ENCODE measurements at places on chromosomes 6 and 20.

DNA sequence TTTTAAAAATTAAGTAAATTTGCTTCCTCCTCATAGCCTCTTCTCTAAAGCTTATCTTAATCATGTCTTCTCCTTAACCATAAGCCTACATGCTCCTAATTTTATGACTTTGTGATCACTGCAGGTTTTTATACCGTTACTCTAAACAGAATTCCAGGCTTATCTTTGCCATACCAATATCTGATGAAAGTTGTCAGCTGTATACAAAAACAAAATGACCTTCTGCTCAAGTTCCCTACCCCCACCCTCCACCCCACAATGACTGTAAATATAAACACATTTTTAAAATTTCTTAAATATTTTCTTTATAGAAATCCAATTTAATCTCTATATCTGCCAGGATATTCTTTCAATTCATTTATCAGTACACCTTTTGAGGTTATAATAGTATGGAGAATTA lies 60.5 kb upstream of the SGK1 start:
- DNase-seq = no peak

GRCh38 chr6:1970151-1970561 lies 275.2 kb downstream of the GMDS start:
- DNase-seq = no peak

DNA sequence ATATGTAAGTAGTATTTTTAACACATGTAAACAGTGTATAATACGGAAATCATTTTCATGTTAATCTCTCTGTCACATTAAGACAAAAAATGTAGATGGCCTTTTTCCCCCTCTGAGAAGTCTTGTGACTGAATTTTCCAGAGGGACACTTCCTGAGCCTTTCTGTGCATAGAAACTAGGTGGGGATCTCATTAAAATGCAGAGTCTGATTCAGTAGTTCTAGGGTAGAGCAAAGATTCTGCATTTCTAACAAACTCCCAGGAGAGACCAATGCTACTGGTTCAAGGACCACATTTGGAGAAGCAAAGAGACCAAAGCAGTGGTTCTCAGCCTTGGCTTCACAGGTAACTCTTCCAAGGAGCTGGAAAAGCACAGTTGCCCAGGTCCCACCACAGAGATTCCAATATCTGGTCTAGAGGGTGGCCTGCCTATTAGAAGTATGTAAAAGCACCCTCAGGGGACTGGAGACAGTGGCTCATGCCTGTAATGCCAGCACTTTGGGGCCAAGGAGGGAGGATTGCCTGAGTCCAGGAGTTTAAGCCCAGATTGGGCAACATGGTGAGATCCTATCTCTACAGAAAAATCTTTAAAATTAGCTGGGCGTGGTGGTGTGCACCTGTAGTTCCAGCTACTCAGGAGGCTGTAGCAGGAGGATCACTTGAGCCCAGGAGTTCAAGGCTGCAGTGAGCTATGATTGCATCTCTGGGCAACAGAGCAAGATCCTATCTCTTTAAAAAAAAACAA lies 378.5 kb downstream of the KIF16B start:
- DNase-seq = no peak

GRCh38 chr6:75334266-75335040 lies 49.9 kb upstream of the TMEM30A start:
- no peak for DNase-seq

GRCh38 chr6:137863091-137863797 lies 3.8 kb upstream of the TNFAIP3 start:
- DNase-seq = no peak

- no peak for DNase-seq
Observed at GRCh38 chr6:12032783-12033573, 20.9 kb downstream of the HIVEP1 start.

DNA sequence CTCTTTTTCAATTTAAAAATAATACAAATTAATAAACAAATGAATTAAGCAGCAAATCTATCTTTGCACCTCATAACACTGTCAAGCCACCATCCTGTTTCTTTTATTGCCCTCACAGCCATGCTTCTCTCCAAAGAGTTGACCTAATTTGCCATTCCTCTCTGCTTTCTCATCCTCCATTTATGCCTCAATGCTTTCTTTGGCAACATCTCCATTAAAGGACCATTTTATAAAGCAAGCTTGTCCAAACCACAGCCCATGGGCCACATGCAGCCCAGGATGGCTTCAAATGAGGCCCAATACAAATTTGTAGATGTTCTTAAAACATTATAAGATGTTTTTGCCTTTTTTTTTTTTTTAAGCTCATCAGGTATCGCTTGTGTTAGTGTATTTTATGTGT lies 26.4 kb upstream of the MEI4 start:
- no peak for DNase-seq

DNA sequence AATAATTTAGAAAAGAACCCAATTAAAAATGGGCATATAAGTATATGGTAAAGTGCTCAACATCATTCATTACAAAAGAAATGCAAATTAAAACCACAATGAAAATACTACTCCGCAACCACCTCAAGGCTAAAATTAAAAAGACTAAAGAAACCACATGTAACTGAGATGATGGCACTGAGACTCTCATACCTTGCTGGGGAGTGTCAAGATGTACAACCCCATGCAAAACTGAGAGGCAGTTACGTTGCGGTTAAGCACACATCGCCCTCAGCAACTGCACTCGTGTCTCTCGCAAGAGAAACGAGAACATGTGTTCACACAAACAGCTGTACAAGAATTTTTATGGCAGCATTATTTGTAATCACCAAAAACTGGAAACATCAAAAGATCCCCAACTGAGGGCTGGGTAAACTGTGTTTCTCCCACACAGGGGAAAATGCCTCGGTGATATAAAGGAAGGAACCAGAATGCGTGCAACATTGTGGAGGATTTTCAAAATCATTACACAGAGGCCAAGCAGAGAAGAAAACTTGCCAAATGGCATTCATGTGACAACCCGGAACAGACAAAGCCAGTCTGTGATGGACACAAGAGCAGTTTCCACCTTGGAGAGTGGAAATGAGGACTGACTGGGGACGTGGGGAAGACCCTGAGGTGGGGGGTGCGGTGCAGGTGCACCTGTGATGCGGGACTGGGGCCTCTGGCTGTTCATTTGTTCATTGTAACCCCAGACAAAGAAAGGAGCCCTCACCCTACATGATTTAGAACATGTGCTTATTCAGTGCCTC lies 144.9 kb downstream of the WDR27 start:
- DNase-seq = peak; percentile 16

DNA sequence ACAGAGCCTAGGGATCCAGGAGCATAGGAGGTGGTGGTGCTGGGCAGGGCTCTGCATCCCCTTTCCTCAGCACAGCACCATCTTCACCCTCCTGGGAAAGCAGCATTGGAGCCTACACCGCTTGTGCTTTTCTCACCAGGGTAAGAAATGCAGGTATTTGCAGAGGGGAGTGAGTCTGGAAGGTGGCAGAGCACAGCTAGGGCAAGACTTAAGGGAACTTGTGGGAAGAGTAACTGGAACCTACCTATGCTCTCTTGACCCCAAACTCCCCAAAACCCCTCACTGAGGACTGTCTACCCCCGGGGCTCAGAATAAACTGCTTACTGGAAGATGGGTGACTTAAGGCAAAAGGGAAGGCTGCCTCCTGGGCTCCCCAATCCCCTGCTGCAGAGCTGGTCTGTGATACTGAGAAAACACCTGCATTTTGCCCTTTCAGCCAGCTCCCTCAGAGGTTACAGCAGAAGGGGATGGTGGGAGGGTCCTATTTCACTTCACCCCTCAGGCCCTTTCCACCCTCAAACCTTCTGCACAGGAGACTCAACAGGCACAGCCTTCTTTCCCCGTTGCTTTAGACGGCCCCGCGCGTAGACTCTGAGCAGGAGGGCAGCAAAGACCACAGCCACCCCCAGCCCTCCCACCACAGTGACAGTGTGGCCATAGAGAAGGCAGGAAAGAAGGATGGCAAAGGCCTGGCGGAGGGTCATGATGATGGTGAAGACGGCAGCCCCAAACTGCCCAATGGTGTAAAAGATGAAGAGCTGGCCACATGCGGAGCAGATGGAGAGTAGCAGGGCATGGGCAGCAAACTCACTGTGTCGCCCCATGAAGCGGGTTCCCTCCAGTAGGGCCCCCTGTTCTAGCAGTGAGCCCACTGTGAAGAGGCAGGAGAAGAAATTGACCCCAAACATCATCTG lies 2.9 kb downstream of the SLC35B2 start:
- DNase-seq = no peak

- no peak for DNase-seq
Observed at GRCh38 chr20:12012241-12013222, 94.8 kb downstream of the BTBD3 start.

DNA sequence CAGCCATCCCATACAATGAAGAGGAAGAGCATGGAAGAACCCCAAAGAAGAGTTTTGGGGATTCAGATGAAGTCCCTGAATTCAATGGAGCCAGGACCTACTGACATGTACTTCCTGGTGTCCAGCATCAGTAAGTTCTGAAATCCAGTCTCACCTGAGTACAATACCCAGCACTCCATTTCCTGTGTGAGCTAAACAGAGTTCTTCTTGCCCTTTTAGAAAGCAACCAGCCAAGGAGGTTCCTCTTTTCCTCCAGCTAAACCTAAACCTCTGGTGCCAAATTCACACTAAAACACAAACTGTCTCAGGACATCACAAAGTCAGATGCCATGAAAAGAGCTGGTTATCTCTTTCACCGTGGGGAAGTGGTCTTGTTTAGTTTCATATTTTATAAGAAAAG lies 71.5 kb downstream of the PKHD1 start:
- no peak for DNase-seq

GRCh38 chr20:3915691-3916090 lies 26.5 kb downstream of the PANK2 start:
- DNase-seq = no peak

GRCh38 chr20:59939879-59940128 lies 301 bp downstream of the PPP1R3D start:
- no peak for DNase-seq

- no peak for DNase-seq
Observed at GRCh38 chr20:11716239-11716944, 201.3 kb upstream of the BTBD3 start.

- DNase-seq = no peak
Observed at GRCh38 chr6:35035481-35036030, 105.6 kb downstream of the TCP11 start.

DNA sequence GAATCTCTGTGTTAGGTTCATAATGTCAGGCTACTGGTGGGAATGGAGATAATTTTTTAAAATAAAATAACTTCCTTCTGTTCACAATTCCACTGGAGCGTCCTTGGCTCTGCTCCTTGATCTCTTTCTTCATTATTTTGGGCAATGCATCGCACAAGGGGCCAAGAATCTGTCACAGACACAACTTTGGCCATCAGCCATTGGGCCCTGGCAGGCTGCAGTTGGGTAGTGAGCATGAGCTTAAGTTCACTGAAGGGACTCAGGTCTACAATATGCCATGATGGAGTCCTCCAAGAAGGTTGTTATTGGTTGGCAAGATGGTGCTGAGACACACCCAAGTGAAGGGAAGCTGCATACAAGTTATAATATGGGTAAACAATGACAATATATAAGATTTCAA lies 40.0 kb downstream of the CYP39A1 start:
- no peak for DNase-seq

- peak; percentile 48 for DNase-seq
Observed at GRCh38 chr6:28988536-28989311, 16.4 kb downstream of the ZNF311 start.

- no peak for DNase-seq
Observed at GRCh38 chr20:45059022-45059728, 41.8 kb downstream of the KCNS1 start.

- DNase-seq = no peak
Observed at GRCh38 chr6:149450679-149451375, 34.0 kb downstream of the ZC3H12D start.

GRCh38 chr6:161265554-161265953 lies 8.3 kb downstream of the AGPAT4 start:
- no peak for DNase-seq

DNA sequence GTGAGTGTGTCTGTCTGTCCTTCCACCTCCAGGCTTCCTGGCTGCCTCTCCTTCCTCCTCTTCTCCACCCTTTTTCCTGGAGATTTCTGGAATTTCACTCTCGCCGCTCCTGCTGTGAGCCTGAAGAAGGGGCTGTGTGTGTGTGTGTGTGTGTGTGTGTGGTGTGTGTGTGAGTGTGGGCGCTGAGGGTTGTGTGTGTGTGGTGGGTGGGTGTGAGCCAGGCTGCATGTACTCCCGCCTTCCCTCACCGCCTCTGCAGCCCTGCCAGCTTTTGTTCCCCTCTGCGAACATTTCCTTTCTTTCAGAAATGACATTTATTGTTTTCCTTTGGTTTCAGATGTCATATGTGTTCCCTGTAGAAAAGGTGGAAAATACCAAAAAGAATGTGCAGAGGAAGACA lies 76.0 kb downstream of the SRC start:
- DNase-seq = no peak

GRCh38 chr6:75023634-75024033 lies 182.2 kb downstream of the COL12A1 start:
- DNase-seq = no peak

DNA sequence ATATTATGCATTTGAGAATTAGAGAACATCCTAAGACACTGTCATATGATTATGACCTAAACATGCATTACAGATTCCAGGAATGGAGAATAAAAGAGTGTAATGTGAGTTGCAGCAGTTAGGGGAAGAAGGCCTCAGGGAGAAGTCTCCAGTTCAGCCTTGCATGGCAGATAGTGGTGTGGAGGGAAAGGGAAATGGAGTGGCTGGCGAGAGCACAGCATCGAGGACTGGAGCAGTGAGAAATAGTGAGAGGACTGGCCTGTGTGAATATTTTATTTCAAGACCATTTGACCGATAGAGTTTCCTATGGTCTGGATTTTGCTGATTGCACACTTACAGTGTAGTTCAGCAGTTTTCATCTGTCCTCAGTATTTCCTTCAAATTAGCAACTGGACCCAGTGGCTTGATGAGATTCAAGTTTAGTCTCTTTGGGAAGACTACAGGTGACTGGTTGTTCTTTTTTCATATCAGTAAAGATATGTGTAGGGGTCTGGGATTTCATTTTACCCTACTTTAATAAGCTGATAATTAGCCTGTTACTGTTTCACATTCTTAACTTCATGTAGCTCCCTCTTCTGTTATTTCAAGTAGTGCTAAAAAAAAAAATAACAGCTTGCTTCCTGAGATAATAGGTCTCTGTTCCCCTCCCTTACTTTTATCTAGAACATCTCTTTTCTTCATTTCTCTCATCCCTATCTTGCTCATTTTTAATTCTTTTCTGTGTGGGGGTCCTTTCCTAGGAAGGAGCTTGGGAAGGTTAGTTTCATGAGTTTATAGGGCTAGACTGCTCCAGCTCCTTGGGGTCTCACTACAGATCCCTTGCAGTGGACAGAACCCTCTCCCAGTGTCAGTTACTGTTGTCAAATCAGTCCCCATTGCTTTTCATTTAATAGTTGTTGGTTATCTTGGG lies 27.9 kb downstream of the BLTP3A start:
- DNase-seq = no peak

GRCh38 chr20:47502271-47503239 lies 868 bp downstream of the NCOA3 start:
- DNase-seq = peak; percentile 22

DNA sequence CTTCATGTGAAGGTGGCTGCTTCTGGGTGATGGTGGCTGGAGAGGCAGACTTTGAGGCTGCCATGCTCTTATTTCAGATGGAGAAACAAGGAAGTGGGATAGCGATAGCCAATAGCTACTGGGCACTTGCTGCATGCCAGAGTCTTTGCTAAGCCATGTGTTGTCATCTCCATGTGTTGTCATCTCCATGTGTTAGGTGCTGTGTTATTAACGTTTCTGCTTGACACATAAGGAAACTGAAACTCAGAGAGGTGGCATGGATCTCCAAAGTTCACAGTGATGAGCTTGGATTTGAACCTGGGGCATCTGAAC lies 16.9 kb downstream of the KIAA1755 start:
- DNase-seq = no peak

- DNase-seq = no peak
Observed at GRCh38 chr20:35757098-35757705, 14.6 kb upstream of the PHF20 start.

- no peak for DNase-seq
Observed at GRCh38 chr6:147782302-147782701, 273.8 kb downstream of the SAMD5 start.

Measured in stimulated activated naive CD4-positive, alpha-beta T cell treated with Interleukin-2 at 50 U/mL for 16 hours (primary cell).